ENCODE measurements at places on chromosomes 12 and 14.

- no peak for DNase-seq
Observed at GRCh38 chr14:99531251-99532096, 50.3 kb downstream of the CCNK start.

DNA sequence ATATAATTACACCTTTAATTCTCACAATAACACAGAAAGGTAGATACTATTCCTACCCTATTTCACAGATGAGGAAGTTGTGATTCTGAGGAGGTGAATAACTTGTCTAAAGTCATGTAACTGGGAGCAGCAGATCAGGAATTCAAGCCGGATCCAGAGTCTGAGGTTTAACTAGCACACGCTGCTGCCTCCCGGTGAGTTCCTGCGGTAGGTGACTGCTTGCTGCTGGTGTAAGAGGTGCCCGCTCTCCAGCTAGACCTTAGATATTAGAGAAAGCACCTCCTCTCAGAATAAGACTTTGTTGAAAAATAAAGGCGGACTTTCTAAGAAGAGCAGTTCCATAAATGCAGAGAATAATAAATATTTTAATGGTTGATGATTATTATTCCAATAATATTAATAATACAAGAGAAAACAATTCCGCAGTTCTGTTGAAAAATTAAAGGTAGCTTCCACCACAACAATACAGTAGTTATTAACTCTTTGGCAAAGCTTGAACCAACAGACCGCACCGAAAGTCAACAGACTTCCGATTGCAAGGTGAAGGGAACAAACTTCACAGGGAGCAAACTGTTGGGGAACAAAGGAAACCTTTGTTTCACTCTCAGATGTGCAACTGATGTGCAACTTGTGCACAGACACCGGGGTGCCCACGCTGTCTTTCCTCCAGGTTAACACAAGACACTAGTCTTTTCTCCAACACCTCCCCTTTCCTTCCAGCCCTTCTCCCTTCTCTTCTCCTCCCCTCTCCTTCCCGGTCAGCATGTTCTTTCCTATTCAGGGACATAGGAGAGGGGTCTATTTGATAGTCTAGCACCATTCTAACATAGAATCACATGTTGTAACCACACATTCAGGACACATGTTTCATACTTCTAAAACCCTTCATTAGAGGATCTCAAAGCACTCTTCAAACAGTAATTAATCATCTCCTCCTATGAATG is 73.2 kb upstream of the EGLN3 start:
- no peak for DNase-seq

DNA sequence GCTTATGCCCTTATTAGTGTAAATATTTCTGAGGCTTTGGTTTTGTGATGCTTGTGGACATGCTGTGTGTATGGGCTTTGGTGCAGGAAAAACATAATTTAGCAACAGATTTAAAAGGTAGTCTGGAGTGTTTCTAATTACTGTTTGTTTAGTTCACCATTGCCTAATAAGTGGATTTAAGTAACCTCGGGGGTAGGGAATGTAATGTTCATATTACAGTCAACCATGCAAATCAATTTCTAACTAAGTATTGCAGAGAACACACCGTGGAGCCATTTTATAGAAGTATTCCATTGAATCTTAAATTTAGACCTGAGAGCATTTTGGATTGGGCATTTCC is 53.5 kb downstream of the ANO6 start:
- DNase-seq, result no peak

GRCh38 chr12:111978545-111978944 is 34.4 kb downstream of the TMEM116 start:
- DNase-seq, result no peak

GRCh38 chr12:18807714-18808113 is 69.8 kb downstream of the CAPZA3 start:
- DNase-seq, result no peak

DNA sequence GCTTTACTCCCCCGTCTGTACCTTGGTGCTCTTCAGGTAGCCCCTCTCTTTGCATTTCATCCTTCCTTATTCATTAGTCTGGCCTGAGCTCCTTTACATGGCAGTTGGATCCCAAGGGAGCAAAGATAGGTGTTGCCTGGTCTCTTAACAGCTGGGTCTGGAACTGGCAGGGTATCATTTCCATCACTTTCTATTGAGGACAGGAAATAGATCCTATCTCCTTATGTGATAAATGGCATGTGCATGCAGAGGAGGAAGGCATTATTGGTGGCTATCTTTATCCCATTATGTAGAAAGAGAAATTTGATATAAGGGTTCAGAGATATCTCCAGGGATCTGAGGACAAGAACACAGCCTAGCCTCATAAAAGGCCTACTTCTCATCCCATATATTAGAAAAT is 54.6 kb upstream of the OAS1 start:
- peak; percentile 79 for DNase-seq

DNA sequence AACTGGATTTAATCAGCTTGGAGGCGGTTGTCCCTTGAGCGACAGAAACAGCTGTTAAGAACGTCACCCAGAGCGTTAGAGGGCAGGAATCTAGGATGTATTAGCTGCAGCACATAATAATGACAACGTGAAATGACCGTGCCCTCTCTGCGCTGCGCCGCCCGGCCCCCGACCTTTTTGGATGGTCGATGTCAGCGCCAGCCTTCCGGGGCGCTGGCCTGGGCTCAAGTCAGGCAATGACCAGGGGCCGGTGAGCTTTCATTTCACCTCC is 427 bp upstream of the TMEM120B start:
- DNase-seq, result peak; percentile 56

- peak; percentile 47 for DNase-seq
Observed at GRCh38 chr14:58428118-58428683, 682 bp downstream of the KIAA0586 start.

DNA sequence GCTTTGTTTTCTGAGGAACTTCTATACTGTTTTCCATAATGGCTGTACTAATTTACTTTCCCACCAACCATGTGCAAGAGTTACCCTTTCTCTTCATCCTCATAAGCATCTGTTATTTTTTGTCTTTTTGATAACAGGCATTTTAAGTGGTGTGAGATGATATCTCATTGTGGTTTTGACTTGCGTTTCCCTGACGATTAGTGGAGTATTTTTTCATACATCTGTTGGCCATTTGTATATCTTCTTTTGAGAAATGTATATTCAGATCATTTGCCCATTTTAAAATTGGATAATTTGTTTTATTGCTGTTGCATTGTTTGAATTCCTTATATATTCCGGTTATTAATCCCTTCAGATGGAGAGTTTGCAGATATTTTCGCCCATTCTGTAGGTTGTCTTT is 10.2 kb upstream of the HMGA2 start:
- no peak for DNase-seq

DNA sequence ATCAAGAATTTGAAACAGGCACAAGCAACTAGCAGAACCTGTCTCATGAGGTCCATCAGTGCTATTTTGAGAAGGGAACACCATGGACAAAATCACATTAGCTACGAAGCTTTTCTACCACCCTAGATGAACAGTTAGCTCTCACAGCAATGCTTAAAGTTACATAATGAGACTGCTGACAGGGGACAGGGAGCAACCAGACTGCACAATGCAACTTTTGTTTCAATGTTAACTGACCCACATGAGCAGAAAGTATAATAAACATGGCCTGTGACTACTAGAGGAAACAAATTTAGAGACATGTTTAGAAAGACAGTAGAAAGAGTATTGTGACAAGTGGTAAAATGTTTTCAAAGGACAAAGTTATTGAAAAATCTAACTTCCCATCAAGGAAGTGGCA is 282.8 kb downstream of the CEP128 start:
- DNase-seq, result no peak

DNA sequence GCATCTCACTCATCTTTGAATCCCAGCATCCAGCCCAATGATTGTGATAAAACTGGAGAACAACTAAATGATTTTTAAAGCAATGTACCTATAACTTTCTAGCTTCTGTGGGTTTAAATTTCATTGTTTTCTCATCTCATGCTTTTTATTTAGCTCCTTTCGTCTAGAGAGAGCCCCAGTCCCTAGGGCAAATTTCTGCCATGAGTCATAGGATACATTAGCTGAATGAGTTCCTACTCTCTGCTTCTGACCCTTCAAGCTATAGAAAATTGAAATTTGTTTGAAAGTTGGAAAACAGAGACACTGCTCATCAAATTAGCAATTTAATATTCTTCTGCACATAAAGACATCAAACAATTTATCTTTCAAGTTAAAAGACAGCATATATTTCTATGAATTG is 113.9 kb downstream of the KIF21A start:
- DNase-seq, result no peak

GRCh38 chr12:90969346-90969745 is 14.4 kb upstream of the CCER1 start:
- DNase-seq, result no peak

GRCh38 chr12:54658306-54659264 is 10.4 kb upstream of the DCD start:
- peak; percentile 27 for DNase-seq

DNA sequence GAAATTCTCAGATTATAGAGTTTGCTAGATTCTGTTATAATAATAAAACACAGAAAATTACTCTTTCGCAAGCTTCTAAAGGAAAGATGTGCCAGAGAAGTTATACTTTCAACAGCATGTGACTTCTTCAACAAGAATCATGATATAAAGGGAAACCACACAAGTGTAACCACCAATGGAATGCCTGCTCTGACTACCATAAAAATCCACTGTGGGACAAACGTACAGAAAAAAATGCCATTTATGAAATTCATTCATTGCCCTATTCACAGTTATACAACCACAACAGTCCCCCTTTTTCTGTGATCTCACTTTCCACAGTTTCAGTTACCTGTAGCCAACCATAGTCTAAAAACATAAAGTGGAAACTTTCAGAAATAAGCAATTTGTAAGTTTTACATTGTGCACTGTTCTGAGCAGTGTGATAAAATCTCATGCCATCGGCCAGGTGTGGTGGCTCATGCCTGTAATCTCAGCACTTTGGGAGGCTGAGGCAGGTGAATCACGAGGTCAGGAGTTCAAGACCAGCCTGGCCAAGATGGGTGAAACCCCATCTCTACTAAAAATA is 3.2 kb downstream of the CATSPERB start:
- no peak for DNase-seq

GRCh38 chr14:65170768-65171507 is 68.6 kb upstream of the MAX start:
- peak; percentile 52 for DNase-seq

- DNase-seq, result no peak
Observed at GRCh38 chr12:51744235-51744634, 104.3 kb downstream of the FIGNL2 start.

DNA sequence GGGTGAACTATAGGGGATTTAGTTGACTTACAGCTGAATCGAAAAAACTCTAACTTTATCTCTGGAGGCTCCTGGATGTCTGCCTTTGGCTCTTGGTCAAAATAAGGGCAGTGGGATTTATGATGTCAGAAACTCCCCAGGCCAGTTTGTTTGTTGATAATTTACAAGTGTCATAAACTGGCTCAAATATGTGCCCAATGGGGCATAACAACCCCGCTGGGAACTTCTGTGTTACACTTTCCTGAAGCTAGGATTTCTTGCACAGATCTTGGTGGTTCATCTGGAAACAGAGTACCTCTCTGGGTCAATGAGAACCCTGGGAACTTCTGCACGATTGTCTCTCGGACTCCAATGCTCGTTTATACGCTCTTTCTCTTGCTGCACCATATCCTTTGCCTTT is 58.7 kb upstream of the MUCL1 start:
- DNase-seq, result no peak

DNA sequence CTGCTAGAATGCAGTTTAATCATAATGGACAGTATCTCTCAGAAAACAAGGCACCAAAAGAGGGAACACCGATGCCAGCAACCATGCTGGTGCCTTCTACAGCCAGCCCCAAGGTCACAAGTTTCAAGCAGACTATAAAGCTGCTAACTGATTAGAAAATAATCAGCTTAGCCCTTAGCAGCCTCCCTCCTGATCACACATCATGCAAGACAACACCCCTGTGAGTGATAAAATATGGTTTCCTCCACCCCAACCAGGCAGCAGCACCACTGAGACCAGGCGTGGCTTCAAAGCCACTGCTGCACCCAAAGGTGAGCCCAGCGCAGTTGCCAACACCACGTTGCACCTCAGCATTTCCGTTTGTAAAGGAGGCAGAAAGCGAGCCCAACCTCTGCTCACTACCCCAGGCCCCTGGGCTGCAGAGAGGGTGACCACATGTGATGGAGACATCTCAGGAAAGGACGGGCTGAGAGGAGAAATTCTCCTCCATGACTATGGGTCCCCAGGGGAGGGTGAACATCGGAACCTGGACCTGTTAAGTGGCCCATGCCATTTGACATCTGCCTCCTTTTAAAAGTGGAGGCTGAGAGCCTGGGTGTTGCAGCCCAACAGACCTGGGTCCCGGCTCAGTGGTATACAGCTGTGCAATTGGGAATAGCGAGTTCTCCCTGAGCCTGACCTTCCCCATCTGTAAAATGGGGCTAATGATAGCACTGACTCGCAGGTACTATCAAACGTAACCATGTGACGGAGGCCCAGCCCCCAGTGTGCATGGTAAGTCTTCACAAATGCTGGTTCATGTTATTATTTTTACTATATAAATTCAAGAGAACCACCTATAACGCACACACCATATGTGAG is 11.5 kb downstream of the ZFP36L1 start:
- DNase-seq, result no peak

DNA sequence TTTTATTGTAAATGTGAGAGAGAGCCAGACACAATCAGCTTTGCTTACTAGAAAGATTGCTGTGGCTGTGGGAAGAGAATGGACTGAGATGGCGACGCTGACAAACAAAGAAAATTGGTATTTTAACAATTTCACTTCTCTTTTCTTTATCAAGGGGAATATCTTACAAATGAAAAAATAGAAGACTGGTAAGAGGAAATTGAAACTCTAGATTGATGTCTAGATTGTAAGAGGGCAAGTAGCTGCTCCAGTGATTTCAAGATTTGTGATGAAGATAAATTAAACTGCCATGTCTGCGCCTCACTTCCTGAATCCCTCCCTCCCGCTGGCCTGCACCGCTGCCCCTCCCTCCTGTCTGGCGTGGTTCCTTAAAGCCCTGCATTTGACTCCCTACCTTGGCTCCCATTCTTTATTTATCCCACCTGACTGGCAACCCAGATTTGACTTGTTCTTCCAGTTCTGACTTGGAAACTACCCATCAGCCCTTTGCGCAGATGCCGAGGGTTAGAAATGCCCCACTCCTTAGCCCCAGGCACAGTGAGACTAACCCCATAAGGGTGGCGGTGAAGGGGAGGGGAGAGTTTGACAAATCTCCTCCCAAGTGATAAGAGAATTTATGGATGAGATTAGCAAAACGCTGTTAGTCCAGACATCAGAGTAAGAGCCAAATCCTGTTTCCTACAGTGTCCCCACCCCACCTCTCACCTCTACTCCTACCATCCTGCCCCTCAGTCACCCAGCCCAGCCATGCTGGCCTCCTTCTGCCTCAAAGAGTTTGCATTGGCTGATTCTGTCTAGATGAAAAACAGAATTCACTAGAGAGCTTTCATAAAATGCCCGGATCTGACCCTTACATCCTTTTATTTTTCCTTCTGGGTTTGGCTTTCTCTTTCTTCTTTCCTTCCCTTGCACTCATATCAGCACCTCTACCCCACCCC is 125.3 kb upstream of the ATF7IP start:
- peak; percentile 85 for DNase-seq
